Activated CD4-positive, alpha-beta memory T cell treated with anti-CD3 and anti-CD28 coated beads for 36 hours (primary cell): ENCODE measurements at places on chromosomes 4 and X. TPM values are rescaled to one million over a fixed set of nuclear protein-coding genes. Genes with fewer than 3 reads are reported as not detected.

The SLC4A4 gene
- total RNA-seq: 0.43 TPM

The TMPRSS11F gene
- not detected for total RNA-seq

The PAGE2 gene
- not detected for total RNA-seq

The PLP1 gene
- total RNA-seq: not detected

The ARSJ gene
- total RNA-seq: not detected

The BTC gene
- total RNA-seq: not detected

The GAGE12E gene
- total RNA-seq: not detected

- DNase-seq: no peak
- no peaks in the 10 kb centered on the region for H3K36me3 ChIP-seq
- H3K27ac ChIP-seq: no peak overlapping the region
Measured at GRCh38 chr4:156596706-156597329, 374.8 kb downstream of the PDGFC start.

GRCh38 chr4:92825256-92825655 lies 521.5 kb downstream of the GRID2 start:
- no peaks in the 10 kb centered on the region for H3K27me3 ChIP-seq
- no peaks in the 10 kb centered on the region for H3K36me3 ChIP-seq
- DNase-seq: no peak
- H3K4me3 ChIP-seq: no peak overlapping the region

GRCh38 chr4:15963001-15963451 lies at the start of gene FGFBP2:
TSS of gene FGFBP2 (minus strand) at chr4:15963175. CDS start at chr4:15963129, 46 bp downstream.
- H3K27me3 ChIP-seq: peaks cover 4% of the 10 kb centered on the region
- no peaks in the 10 kb centered on the region for H3K36me3 ChIP-seq
- no peak within 1 kb of the TSS for H3K27ac ChIP-seq
- H3K4me1 ChIP-seq: peaks cover 8% of the 10 kb centered on the region
- H3K4me3 ChIP-seq: no peak within 1 kb of the TSS

GRCh38 chr4:103934178-103934789 lies 214.5 kb upstream of the TACR3 start:
- DNase-seq: no peak
- no peaks in the 10 kb centered on the region for H3K27me3 ChIP-seq
- no peak overlapping the region for H3K27ac ChIP-seq
- no peaks in the 10 kb centered on the region for H3K36me3 ChIP-seq

- H3K4me3 ChIP-seq: no peak overlapping the region
- no peak for DNase-seq
- no peak overlapping the region for H3K27ac ChIP-seq
- no peaks in the 10 kb centered on the region for H3K36me3 ChIP-seq
Measured at GRCh38 chr4:153798420-153798819, 9.5 kb upstream of the SFRP2 start.
